SJSA1 (cell line): ENCODE measurements at places on chromosomes 11 and 22. TPM values are rescaled to one million over a fixed set of nuclear protein-coding genes. Genes with fewer than 3 reads are reported as not detected.

Gene OR10A2
- not detected in 2 replicates for total RNA-seq

GRCh38 chr11:19574916-19575315 lies 137.7 kb upstream of the NAV2 start:
- no peaks in the 10 kb centered on the region for H3K27me3 ChIP-seq
- no peak for DNase-seq
- no peaks in the 10 kb centered on the region for H3K36me3 ChIP-seq

GRCh38 chr11:126733685-126734084 lies 266.9 kb downstream of the KIRREL3 start:
- H3K36me3 ChIP-seq, result no peaks in the 10 kb centered on the region
- no peaks in the 10 kb centered on the region for H3K27me3 ChIP-seq
- DNase-seq, result no peak
- H3K27ac ChIP-seq, result no peak overlapping the region
- no peak overlapping the region for H3K4me3 ChIP-seq

Gene SPDYC
- total RNA-seq, result not detected in 2 replicates

- no peak for DNase-seq
- no peaks in the 10 kb centered on the region for H3K27me3 ChIP-seq
- H3K36me3 ChIP-seq, result no peaks in the 10 kb centered on the region
- no peak overlapping the region for H3K27ac ChIP-seq
- H3K4me3 ChIP-seq, result no peak overlapping the region
Measured at GRCh38 chr11:129035244-129035643, 92.6 kb upstream of the TP53AIP1 start.

DNA sequence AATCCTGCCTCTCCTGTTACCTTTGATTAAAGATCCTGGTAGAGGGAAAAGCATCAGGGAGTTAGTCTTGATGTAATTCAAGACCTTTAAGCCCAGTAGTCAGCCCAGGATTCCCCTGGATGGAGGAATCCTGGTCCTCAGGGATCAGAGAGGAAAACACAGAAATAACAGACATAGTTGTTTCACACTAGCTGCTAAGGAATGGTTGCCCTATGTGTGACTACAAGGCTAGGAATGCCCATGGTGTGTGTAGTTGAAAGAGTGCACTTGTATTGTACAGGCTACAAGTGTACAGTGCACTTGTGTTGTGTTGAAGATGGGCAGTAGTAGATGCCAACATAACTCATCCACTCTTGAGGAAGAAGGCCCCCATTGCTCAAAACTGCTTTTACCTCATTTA lies 226.8 kb downstream of the AASDHPPT start:
- H3K27ac ChIP-seq, result no peak overlapping the region
- no peak for DNase-seq
- no peak overlapping the region for H3K4me3 ChIP-seq
- no peaks in the 10 kb centered on the region for H3K36me3 ChIP-seq

Gene TSSK2
- total RNA-seq, result not detected in 2 replicates

DNA sequence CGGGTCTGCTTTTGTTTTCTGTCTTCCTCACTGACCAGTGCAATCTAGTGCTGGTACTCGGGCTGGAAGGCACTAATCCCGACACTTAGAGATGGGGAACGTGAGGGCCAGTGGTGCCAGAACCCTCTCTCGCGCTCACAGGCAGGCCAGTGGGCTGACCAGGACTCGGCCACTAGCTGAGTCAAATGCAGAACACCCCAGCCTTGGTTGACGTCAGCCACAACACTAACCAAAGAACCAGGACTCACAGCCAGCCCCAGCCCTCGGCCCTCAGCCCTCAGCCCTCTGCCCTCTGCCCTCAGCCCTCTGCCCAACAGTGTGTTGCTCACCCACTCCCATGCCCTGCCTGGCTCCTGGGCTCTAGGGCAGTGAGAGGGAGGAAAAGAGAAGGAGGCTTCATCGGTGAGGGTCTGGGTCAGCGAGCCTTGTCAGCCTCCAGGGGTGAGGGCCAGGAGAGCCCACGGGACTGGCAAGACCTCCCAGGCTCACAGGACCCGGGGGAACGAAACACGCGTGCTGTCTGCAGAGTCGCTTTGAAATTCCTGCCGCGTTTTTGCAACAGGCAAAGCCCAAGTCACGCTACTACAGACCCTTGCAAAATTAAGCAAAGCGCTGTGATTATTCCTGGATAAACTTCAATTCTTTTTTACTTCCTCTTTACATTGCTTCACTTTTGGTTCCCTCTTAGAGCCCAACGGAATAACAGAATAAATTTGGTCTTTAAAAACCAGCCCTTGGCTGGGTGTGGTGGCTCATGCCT lies 27.5 kb downstream of the KIAA0930 start:
- peaks cover 34% of the 10 kb centered on the region for H3K36me3 ChIP-seq
- peak; percentile 48 for DNase-seq
- peak overlapping the region; percentile 11; the same call in 1 of the 2 replicates for H3K27ac ChIP-seq
- H3K4me1 ChIP-seq, result peaks cover 61% of the 10 kb centered on the region

- peaks cover 30% of the 10 kb centered on the region for H3K36me3 ChIP-seq
- no peaks in the 10 kb centered on the region for H3K4me1 ChIP-seq
Measured at GRCh38 chr11:95849087-95849825, 59.0 kb downstream of the CEP57 start.

- no peak overlapping the region for H3K27ac ChIP-seq
- no peaks in the 10 kb centered on the region; the same call in 1 of the 2 replicates for H3K27me3 ChIP-seq
- H3K4me3 ChIP-seq, result no peak overlapping the region
- H3K4me1 ChIP-seq, result no peaks in the 10 kb centered on the region
Measured at GRCh38 chr11:30488304-30488998, 97.7 kb downstream of the MPPED2 start.

Gene APOL1
- 4.4 and 5.8 TPM in 2 replicates for total RNA-seq

Gene FOLH1
- total RNA-seq, result not detected in 2 replicates

DNA sequence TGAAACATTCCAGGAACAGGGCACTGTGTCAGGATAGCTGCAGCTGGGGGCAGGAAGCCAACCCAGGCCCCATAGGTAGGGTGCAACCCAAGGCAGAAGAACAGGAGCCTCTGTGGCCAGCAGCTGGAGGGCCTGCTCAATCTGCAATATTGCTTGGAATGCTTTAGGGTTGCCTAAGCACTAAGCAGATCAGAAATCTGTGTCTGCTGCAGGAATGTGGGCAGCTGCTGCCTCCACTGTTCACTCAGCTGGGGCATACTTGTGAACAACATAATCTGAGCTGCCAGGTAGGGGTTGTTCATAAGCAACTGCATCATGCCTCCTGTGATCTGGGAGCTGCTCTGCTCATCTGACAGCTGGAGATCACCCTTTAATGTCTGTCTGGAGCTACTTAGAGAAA lies 1.7 kb downstream of the UBQLNL start:
- H3K36me3 ChIP-seq, result no peaks in the 10 kb centered on the region
- H3K27me3 ChIP-seq, result peaks cover 22% of the 10 kb centered on the region; the same call in 1 of the 2 replicates
- no peaks in the 10 kb centered on the region for H3K4me1 ChIP-seq
- DNase-seq, result no peak
- no peak overlapping the region for H3K27ac ChIP-seq

DNA sequence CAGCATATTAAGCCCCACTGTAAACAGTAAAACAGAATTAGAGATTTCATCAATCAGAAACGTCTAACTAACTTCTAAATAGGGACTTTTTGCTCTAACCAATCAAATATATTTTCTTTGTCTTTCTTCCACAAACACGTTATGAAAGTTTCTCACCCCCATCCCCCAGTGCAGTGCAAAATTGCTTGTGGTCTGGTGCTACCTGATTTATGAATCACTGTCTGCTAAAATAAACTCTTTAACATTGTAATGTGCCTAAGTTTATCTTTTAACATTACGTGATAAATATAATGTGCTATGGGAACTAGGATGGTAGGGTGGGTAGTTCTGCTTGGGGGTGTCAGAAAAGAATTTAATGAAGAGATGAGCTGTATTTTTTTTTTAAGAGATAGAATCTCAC lies 47.3 kb upstream of the SLC5A1 start:
- DNase-seq, result no peak
- H3K27me3 ChIP-seq, result 0 out of 2 replicates have a peak, but pooled peaks cover 5% of the 10 kb centered on the region
- H3K4me1 ChIP-seq, result no peaks in the 10 kb centered on the region; the same call in 1 of the 2 replicates
- H3K4me3 ChIP-seq, result no peak overlapping the region
- H3K36me3 ChIP-seq, result no peaks in the 10 kb centered on the region
- no peak overlapping the region for H3K27ac ChIP-seq

Gene MS4A1
- not detected in 2 replicates for total RNA-seq
